ENCODE measurements at places on chromosomes 5 and 9.

DNA sequence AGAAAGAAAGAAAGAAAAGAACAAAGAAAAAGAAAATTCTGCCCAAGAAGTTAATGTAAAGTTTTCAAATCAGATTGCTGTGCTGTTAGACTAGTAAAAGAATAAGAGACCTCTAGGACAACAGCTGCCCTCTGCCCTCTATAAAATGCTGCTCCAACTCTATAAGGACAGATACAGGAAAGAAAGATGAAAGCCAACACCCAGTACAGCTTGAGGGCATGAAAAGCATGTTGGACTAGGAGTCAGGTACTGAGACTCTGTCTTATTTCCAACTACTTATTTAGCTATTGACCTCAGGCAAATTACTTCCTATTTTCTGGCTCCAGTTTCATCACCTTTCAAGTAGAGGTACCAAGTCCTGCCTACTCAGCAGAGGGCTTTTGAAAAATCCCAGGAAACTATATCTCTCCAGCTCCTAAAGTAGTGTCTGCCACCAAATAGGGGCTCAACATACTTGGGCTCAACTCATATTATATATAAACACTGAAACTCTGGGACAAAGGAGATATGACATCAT, 5.7 kb downstream of the HBEGF start:
- no peak for DNase-seq

DNA sequence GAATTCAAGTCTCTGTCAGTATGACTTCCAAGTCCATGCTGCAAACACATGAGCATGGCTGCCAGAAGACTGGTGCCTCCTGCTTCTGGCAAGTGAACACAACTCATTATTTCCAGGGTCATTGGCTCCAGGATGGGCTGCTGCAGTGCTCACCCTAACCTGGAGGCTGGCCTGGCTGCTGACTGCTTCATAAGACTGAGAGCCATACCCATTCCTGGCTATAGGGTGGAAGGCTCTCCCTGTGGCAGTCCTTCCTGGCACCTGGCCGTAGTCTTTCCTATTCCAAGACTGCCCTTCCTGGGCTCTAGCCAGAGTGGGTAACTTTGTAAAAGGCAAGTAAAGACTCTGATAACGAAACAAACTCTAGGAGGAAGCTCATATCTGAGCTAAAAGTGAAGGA, 51.2 kb downstream of the CXXC5 start:
- no peak for DNase-seq

DNA sequence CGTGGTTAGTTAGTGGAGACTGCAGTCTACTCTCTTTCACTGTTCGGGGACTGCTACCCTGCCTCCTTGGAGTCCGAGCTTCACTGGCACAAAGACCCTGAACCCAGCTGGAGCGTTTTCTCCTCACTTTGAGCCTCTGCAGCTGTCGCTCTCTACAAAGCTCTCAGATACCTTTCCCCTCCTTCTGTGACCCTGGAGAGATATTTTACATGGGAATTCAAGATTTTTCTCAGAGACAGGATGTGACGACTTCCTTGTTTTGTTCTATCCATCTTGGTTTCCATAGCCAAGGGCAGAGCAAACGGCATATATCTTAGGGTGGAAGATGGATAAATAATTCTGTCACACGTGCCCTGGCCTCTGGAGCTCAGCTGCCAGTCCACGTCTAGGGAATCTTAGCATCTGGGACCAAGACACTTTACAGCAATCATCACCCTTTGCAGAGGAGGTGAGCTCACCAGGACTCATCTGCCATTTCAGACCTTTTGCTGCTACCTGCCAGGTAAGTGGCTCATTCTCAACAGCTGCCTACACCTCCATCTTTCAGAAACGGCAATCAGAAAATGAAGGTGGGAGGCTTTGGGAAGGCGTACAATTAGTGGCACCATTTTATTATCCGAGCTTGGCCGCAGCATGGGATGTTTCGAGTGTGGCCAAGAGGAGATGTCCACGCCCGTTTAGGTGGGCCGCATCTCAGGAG, at the start of gene BTNL9:
TSS of gene BTNL9 (plus strand) at position 336 of the 700 bp plus-strand sequence. CDS start 5,224 bp downstream, outside the sequence.
- DNase-seq = no peak

- no peak for DNase-seq
These were observed 186.1 kb downstream of the HSD17B3 start for GRCh38 chr9:96115836-96116235.

DNA sequence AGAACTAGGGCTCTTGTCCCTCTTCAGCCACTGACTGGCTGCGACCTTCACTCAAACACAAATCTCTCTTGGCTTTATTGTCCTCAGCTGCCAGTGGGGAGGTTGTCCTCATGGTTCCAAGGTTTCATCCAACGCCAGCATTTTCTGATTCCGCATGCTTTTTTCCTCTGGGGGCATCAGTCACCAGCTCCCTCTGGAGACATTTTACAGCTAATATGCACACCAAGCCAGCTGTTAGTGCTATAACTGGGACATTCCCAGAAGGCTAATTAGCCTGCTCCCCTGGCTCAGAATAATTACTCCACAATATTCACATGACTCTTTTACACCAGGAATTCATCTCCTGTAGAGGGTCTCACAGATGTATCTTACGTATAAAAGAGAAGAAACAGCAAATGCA, 193.6 kb upstream of the ANKRD55 start:
- DNase-seq = no peak

- DNase-seq = no peak
These were observed 25.1 kb upstream of the GCNT1 start for GRCh38 chr9:76433836-76434235.

- DNase-seq = no peak
These were observed 155.0 kb downstream of the PRELID2 start for GRCh38 chr5:145680169-145680568.

- no peak for DNase-seq
These were observed 419.4 kb downstream of the SEMA5A start for GRCh38 chr5:9126490-9126889.

DNA sequence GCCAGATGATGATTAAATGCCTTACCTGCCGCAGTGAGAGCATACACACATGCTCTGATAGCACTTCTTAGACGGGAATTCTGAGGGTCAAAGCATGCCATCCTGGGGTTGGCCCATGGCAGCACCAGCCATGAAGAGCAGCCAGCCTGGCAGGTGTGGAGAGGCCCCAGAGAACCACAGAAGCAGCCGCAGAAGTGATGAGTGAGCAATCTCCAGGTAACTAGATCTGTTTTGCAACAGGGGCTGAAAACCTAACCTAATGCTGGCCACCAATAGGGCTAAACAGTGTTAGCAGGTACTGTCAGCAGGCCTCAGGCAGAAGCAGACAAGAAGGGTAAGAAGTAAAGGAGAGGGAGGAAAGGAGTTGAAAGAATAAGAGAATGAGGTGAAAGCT, 33.5 kb upstream of the HOMER1 start:
- DNase-seq = no peak

GRCh38 chr5:143115381-143115780, 288.1 kb downstream of the NR3C1 start:
- DNase-seq = no peak

DNA sequence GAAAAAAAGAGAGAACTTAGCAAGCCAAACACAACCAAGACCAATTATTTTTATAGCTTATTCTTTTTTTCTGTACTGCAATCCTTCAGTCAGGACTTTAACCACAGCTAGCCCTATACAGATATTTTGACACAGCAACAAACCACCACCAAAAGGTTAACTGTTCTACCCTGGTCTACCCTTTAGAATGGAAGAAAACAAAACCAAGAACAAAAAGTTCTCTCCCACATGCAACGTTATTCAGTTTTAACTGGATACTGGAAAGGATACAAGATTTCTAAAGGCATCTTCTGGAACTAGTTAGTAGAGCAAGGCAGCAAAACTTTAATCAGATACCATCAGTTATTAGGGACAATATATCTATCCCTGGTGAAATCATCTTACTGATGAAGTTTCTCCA, 32.6 kb downstream of the ECPAS start:
- DNase-seq = no peak

- DNase-seq = no peak
These were observed 136.5 kb downstream of the MEF2C start for GRCh38 chr5:88746438-88746882.

- no peak for DNase-seq
These were observed 606.4 kb downstream of the ZNF608 start for GRCh38 chr5:124140060-124140459.

DNA sequence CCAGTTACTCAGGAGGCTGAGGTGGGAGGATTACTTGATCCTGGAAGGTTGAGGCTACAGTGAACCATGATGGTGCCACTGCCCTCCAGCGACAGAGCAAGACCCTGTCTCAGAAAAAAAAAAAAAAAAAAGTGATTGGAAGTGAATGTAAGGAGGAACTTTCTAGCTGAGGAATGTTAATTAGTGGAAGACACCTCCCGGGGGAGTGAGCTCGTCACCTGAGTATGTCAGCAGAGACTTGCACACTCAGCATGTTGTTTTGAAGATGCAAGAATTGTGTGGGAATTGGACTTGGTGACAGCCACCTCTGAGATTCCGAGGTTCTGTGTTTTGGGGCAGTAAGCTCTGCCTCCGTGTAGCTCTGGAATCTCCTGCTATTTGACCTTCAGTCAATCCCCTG, 3.6 kb downstream of the SYNPO start:
- no peak for DNase-seq

Measured in stimulated activated CD8-positive, alpha-beta memory T cell treated with anti-CD3 and anti-CD28 coated beads, Interleukin-2, amount 100 ng/mL, for 1 hour (primary cell).